ENCODE measurements at places on chromosomes 12 and 14. TPM values are rescaled to one million over a fixed set of nuclear protein-coding genes. Genes with fewer than 3 reads are reported as not detected.

Gene TOMM20L
- total RNA-seq, result not detected

Gene PTPN6
- 0.31 TPM for total RNA-seq

Gene YLPM1
- total RNA-seq, result 11.1 TPM

Gene KLRC3
- total RNA-seq, result not detected

Gene SIRT4
- 1.4 TPM for total RNA-seq

Gene TEX22
- total RNA-seq, result not detected

Gene CLMN
- 1.8 TPM for total RNA-seq
